ENCODE measurements at places on chromosomes 11 and 22.

DNA sequence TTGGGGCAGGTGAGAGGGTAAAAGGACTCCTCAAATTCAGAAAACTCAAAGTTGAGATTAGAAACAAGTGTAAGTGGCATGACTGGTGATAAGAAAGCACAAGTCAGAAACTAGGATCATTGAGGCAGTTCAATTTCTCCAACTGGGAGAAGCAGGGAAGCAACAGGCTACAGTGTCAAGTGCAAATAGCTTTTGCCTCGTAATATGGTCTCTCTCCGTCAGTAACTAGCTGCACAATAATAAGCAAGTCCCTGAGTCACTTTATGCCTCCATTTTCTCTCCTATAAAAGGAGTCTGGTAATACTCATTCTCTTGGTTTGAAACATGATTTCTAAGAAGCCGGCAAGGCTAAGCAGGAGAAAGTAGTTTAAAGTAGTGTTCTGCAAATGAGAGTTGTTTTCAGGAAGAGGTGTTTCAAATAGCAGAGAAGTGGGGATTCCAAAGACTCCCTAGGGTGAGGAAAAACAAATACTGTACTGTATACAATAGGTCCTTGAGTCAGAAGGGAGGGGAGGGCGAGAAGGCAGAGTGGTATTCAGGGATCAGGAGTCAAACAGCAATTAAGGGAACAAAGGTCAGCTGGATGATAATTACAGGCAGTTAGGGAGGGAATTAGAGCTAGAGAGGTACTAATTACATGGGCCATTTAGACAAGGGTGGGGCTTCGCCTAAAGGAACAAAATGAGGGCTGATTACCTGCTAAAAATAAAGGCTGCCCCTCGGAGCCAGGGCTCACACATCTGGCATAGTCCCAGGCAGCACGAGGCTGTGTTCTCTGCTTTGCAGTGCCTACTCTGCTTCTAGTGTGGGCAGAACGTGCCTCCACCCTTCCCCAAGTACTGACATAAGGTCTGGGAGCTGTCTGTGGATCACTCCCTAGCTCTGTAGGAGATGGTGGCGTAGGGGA lies 96.0 kb upstream of the BDNF start:
- no peak for DNase-seq

DNA sequence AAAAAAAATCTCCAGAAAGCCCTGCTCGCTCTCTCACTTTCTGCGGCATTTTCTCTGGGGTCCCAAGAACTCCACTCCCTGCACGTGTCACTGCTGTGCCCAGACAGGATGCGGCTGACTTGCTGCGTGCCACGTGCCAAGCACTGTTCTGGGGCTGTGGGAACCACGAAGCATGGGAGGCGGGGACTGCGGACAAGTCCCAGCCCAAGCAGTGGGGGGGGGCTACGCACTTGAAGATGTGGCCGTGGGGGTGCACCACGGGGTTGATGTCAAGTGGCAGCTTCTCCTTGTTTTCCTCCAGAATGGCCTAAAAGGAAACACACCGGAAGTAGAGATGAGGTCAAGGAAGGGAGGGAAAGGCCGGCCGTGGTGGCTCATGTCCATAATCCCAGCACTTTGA lies 10.8 kb downstream of the TTLL12 start:
- DNase-seq, result no peak

DNA sequence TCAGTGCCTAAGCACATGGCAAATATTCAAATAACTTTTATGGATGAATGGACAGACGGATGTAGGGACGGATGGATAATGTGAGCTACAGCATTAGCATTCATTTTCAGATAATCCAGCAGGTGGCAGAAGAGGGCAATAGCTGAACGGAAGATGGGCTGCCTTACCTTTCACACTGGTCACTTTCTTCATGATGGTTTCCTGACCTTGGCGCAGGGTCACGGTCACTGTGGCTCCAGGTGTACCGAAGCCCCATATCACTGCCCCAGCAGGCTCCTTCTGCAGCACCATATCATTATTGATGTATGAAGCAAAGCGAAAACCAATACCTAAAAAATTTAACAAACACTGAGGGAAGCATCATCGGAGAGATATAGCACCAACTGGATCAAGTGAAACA lies 4.3 kb downstream of the SIAE start:
- peak; percentile 24 for DNase-seq

- DNase-seq, result no peak
These were observed 67.9 kb downstream of the PIWIL4 start for GRCh38 chr11:94635072-94635471.

DNA sequence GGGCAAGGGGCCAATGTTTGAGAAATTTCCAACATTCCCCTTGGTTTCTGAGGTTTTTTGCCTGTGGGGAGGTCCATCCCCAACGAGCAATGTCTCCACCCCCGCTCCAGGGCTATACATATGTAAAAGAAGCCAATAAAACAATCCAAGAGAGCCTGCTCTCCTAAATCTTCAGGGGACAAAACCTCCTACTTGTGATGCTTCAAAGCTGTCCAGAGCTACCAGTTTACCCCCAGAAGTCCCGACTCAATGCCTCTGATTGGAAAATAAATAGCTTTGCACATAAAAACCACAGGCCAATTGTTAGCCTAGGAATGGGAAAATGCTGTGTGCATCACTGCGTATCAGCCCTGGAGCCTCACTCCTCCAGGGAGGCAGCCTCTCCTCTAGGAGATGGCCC lies 66.0 kb upstream of the PAX6 start:
- no peak for DNase-seq

- DNase-seq, result no peak
These were observed 11.8 kb downstream of the RNF121 start for GRCh38 chr11:71940561-71941219.

DNA sequence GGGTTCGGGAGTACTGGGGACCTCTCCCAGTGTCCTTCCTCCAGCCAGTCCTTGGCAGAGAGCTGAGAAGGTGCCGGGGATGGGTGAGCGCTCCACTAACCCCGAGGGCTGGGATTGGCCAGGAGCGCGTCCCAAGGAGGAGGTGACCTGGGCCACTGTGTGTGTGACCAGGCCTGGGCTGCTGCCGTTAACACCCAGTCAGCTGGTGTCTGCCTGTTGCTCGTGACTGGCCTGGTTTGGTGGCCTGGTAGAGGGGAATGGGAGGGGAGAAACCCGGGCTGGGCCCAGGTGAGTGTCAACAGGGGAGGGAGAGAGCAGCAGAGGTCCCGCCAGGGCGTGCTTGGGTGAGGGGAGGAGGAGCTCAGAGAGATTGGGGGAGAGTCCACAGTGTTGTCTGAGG lies 29.9 kb upstream of the GRAMD4 start:
- DNase-seq, result no peak

DNA sequence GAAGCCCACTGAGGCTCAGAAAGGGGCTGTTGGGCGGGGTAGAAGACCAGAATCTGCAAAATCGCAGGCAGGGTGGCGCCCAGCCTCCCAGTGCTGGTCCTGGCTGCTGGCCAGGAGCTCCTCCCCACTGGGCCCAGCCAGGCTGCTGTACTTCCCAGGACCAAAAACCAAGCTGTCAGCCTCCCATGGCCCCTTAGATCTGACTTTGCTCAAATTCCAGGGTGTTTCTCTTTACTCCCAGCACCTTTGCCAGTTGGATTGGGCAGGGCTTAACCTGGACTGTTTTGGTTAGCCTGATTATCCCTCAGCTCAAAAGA lies 44.2 kb upstream of the WEE1 start:
- DNase-seq, result no peak

DNA sequence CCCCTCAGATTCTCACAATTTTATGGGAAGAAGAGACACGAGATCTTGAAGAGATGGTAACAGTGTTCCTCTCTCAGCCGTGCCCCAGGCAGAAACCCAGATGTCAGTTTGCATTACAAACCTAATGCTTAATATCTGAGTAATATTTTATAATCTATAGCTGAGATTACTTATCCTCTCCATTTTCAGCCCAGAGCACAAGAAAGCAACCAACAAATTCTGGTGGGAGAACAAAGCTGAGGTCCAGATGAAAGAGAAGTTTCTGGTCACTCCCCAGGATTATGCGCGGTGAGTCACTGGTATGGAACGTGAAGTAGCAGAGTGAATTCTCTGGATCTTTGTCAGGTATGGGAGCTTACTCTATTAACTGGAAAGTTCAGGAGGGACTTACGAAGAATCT lies 884 bp downstream of the CENATAC start:
- DNase-seq, result no peak

DNA sequence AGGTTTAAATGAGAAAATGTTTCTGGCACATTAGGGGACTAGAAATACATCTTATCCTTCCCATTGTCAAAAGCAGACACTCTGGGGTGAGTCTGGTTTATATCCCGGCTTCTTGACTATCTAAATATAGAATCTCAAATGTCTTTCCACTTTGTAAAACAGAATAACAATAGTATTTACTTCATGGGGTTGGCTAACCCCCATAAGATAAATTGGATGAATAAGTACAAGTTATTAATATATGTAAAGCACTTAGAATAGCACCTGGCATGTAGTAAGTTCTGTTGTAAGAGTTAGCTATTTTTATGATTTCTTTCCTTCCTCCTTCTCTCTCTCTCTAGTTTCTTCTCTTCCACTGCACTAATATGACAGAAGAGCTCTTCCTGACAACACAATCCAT lies 499.1 kb downstream of the INSC start:
- DNase-seq, result no peak
